Stimulated activated CD8-positive, alpha-beta memory T cell treated with anti-CD3 and anti-CD28 coated beads, Interleukin-15, amount 100 ng/mL, for 1 hour (primary cell): ENCODE measurements at places on chromosomes 11 and 22.

DNA sequence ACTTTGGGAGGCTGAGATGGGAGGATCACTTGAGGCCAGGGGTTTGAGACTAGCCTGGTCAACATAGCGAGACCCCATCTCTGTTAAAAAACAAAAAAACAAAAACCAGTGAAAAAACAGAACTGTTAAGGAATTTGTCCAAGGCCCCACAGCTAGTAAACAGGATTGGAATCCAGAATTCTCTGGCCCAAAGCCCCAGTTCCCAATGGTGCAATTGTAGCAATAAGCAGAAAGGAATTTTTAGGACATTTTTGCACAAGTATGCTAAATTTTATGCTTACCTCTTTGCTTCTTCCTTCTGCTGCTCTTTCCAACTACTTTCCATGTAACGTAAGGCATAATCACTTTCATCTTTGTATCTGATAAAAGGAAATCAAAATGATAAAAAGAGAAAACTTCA, 11.6 kb downstream of the MISFA start:
- no peak for DNase-seq

- no peak for DNase-seq
These were observed 21.6 kb upstream of the BBOX1 start for GRCh38 chr11:27018902-27019529.

GRCh38 chr11:113305440-113306336, 8.7 kb upstream of the TTC12 start:
- DNase-seq = peak; percentile 48

GRCh38 chr11:117092951-117093590, 5.2 kb downstream of the SIK3 start:
- DNase-seq = no peak
